ENCODE measurements at places on chromosomes 12 and 14.

GRCh38 chr12:53703756-53704155 lies 23.5 kb downstream of the CALCOCO1 start:
- DNase-seq: no peak

DNA sequence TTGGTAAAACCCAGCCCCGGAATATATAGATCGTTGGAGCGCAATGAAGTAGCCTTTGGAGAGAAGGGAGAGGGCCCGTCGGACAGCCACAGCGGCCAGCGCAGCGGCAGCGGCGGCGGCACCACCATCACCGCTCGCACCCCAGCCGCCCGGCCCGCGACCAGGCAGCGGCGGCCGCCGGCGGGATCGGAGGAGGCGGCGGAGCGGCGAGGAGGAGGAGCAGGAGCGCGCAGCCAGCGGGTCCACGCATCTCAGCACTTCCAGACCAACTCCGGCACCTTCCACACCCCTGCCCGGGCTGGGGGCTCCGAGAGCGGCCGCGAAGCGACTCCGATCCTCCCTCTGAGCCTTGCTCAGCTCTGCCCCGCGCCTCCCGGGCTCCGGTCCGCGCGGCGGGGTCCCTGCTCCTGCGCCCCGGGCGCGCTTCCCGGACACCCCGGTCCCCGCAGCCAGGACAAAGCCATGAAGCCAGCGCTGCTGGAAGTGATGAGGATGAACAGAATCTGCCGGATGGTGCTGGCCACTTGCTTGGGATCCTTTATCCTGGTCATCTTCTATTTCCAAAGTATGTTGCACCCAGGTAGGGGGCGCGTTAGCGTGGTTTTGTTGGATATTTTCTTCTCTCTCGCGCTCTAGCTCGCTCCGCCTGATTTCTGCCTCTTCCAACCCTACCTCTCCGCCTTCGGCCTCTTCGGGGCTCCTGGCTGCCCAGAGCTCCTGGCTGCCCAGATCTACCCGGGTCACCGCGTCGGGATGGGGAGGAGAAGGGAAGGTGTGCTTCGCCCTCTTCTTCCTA lies 400 bp downstream of the CHST11 start:
- peak; percentile 31 for DNase-seq

- DNase-seq: no peak
Observed at GRCh38 chr12:54421175-54421878, 2.3 kb upstream of the ITGA5 start.

- no peak for DNase-seq
Observed at GRCh38 chr12:124583854-124584253, 16.4 kb upstream of the NCOR2 start.

DNA sequence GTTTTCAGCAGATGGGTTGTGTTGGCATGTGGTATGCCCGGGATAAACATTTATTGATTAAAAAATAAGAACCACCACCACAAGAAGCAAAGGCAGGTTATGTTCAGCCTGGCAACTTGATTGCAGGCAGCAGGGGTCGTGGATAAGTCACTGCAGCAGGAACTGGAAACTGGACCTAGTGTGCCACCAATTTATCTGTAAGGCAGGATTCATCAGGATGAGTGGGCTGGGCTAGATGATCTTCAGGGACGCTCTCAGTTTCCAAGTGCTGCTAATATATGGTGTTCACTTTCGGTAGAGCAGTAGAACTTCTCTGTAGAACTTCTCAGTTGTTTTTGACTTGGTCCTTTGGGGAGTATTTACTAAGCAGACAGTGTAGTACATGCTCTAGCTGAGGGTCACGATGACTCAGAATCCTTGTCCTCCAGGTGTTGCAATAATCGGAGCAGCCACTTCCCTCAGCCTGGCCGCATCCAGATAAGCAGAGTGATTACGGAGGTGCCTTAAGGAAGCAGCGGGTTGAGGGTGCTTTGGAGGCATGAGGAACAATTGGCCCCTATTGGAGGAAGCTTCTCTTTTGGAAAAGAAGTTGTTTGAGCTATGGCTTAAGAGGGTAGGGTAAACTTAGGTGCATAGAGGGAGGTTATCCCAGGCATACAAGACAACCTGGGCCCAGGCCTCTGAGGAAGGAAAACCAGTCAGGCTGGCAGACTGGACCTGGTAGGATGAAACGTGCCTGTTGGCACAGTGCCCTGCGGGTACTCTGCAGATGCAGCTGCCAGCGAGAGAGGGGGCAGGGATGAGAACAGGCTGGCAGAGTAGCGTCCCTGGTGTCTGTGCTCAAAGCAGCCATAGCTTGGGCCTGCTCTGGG lies 104.0 kb downstream of the GPR135 start:
- no peak for DNase-seq

DNA sequence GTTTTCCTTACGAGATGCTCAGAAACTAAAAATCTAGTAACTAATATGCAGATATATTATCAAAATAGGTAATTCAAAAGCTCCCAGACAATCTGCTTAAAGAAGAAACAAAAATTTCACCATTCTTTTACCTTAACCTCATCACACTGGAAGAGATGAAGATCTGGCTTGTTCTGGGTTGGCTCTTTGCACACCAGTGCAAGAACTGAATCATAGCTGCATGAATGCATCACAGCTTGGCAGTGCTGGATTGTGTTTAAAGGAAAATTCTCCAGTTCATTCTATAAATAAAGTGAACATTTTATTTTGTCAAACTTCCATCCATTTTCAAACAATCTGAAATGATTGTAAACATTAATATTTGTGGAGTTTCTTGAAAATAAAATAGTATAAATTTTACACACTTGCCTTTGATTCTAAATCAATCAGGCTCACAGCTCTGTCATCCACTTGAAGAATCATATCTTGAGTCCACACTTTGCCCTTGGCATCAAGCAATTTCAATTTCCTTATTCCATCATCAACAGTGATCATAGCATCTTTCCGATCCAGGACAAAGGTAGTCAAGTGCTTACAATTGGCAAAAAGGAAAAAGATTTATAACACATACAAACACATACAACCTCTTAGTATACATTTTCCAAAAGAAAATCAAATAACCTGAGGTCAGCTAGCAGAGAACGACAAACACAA lies 119.8 kb downstream of the EPS8 start:
- no peak for DNase-seq

DNA sequence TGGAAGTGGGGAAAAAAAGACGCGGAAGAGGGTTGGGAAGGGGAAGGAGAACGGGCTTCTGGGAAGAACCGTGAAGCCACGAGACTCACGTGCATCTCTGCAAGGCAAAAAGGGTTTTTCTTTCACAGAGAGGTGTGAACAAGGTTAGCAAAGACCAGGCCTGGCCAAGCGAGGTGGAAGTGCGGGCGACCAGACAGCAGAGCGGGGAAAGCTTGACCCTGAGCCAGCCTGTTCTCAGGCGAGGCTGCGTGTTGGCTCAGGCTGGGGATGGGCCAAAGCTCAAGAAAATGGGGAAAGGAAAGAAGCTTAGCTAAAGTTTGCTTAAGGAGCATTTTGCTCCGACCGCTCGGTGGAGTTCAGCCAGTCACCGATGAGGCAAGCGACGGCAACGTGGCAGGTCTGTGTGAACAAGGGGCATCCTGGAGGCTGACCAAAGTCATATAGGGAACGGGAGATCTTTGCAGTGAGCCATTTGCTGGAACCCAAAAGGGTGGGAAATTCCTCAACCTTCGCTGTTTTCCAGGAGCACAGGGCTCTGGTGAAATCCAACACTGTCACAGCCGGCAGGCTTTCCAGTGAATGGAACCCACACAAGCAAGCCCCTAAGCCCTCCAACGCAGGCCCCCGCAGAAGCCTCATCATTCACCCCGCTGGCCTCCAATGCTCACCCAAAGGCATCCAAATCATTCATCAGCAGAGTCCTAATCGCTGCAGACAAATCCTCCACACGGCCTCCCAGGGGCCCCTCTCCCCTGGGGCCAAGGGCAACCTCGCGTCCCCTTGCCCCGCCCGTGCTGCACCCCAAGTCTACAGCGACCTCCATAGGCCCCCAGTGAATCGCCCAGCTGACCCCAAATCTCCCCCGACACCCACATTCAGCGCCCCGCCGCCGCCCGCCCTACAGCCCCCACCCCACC lies 754 bp downstream of the ZNF605 start:
- no peak for DNase-seq

- no peak for DNase-seq
Observed at GRCh38 chr14:20498622-20499021, 6.7 kb upstream of the RNASE10 start.

DNA sequence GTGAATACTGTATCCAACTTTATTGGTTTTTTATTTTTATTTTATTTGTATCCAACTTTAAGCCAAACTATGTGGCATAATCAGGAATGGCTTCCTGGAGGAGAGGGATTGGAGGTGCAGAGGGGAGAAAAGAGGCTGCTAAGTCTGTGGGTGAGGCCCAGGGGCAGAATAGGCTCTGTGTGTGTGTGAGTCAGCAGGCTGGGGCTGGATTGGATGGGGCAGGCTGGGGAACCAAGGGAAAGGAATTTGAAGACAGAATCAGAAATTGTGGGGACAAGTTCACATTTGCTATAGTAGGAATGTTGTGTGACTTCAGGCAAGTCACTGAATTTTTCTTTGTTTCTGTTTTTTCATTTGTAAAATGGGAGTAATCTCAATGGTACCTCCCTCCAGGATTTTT lies 12.8 kb upstream of the RILPL1 start:
- DNase-seq: no peak

GRCh38 chr12:55789171-55789570 lies 28.4 kb downstream of the SARNP start:
- no peak for DNase-seq

- no peak for DNase-seq
Observed at GRCh38 chr12:124143726-124144125, 151.2 kb upstream of the RFLNA start.

GRCh38 chr12:1814266-1814665 lies 6.1 kb upstream of the LRTM2 start:
- no peak for DNase-seq

DNA sequence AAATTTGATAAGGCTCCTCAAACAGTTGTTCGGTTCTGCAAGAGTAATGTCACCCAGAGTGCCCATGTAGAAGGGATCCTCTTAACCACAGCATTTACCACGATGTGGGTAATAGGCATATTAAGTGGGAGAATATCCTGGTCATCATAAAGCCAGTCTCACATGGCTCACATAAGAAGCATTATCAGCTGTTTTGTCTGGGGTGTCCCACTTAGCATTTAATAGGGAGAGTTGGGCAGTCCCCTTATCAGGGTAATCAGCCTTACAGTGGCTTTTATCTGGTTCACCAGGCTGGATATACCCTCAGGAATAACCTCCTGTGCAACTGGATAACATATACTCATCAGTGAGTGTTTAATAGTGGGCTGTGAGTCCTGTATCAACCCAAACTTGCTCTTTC lies 12.9 kb upstream of the TMEM263 start:
- no peak for DNase-seq

GRCh38 chr12:37666069-37666781 lies 650.3 kb upstream of the ALG10B start:
- DNase-seq: no peak

DNA sequence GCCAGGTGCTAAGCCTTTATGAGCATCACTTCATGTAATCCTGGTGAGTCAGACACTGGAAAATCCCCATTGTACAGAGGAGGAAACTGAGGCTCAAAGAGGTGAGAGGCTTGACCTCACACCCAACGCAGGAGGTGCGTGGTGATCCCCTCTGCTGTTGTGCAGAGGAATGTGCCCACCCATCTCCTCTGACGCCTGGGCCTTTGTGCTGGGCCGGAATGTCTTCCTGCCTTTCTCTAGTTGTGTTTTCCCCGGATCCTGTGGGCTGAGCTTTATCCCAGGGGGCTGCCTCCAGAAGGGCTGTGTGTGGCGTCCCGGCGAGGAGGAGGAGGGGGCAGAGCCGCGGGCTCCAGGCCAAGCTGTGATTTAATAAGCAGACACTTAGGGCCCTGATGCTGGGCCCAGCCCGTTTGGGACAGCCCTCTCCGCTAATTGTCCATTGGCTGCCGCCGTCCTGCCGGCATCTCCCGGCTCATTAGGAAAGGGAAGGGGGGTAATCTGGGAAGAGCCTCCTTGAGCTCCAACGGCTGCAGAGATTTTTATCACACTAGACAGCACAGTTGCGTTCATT lies 653.6 kb downstream of the MED13L start:
- no peak for DNase-seq

DNA sequence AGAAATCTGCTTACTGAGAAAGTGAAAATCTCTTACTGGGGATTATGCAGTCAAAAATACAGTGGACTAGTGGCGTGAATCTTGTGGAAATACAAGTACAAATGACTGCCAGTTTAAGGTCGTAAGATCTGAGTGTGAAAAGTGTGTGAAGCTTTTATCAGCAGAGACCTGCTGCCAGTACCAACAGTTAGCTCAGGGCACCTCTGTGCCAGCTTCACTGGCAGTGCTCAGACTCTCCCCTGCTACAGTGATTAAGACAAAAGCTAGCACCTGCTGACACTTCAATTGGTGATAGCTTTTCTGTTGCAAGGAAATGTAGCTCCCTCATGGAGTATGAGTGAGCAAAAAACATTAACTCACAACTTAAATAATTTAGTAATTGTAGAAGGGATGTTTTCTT lies 185.1 kb downstream of the ANO6 start:
- DNase-seq: no peak

- no peak for DNase-seq
Observed at GRCh38 chr14:50798048-50798421, 32.9 kb downstream of the NIN start.

- no peak for DNase-seq
Observed at GRCh38 chr14:53881161-53881871, 75.3 kb downstream of the BMP4 start.

GRCh38 chr14:77260631-77261030 lies 10.4 kb downstream of the NGB start:
- no peak for DNase-seq

DNA sequence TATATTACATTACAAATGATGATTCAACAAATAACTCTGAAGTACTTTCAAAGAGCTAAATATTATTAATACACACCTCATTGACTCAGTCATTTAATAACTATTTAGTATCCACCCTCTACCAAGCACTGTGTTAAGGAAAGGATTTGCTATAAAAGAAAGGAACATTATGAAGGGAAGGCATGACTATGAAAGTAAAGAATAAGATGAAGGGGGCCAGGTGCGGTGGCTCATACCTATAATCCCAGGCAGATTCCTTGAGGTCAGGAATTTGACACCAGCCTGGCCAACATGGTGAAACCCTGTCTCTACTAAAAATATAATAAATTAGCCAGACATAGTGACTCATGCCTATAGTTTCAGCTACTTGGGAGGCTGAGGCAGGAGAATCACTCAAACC lies 107.9 kb downstream of the PLCZ1 start:
- DNase-seq: no peak

Data from stimulated activated CD4-positive, alpha-beta T cell treated with anti-CD3 and anti-CD28 coated beads, Interleukin-15, amount 100 ng/mL, for 1 hour (primary cell).